SW480 (cell line): ENCODE measurements at places on chromosomes 5 and 9.

GRCh38 chr9:20209391-20210340 lies 412.6 kb downstream of the MLLT3 start:
- DNase-seq: no peak

DNA sequence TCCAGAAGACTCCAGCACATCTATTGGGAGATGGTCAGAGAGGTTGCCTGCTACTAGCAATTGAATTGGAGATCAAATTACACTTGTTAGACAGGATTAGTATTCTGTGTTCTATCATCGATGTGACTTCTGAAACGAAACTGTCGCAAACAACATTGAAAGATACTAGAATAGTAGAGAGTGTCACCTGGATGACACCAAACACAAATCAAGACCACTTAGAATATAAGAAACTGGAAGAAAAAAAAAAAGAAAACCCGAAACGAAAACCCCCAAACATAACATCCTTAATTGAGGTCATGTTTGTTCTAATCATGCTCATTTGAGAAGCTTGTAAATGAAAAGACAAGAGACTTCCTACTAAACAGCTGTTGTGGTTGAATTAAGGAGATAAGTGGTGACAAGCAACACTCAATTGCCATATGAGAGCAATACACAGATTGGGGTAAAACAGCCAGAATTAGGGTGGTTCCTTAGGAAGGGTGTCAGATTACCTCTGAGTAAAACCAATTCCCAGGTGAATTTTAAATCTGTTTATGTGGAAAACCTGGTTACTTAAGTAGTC lies 97.6 kb downstream of the BASP1 start:
- no peak for DNase-seq

- DNase-seq: no peak
Observed at GRCh38 chr9:109639674-109640579, 140.1 kb upstream of the PALM2AKAP2 start.

GRCh38 chr9:78316166-78316892 lies 19.4 kb downstream of the PSAT1 start:
- no peak for DNase-seq

DNA sequence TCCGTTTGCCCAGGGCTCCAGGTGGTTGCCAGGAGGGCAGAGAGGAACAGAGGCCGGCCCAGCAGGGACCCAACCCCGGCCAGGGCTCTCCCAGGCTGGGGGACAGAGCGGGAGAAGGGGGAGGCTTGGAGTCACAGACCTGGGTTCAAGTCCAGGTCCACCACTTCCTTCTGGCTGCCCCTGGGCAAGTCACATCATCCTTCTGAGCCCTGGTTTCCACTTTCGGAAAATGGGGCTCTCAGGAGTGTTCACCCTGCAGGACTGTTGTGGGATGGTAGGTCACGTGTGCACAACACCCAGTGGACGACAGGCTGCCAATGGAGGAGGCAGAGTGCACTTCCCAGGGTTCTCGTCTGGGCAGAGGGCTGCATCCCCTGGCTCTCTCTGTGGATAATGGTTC lies 245.4 kb downstream of the PBX3 start:
- no peak for DNase-seq

GRCh38 chr5:137696481-137696880 lies 39.4 kb downstream of the KLHL3 start:
- no peak for DNase-seq

- DNase-seq: no peak
Observed at GRCh38 chr9:126510564-126510963, 103.2 kb upstream of the LMX1B start.

- no peak for DNase-seq
Observed at GRCh38 chr9:82320566-82320965, 332.0 kb downstream of the SPATA31D1 start.

GRCh38 chr5:103389357-103389756 lies 130.8 kb downstream of the MACIR start:
- no peak for DNase-seq

DNA sequence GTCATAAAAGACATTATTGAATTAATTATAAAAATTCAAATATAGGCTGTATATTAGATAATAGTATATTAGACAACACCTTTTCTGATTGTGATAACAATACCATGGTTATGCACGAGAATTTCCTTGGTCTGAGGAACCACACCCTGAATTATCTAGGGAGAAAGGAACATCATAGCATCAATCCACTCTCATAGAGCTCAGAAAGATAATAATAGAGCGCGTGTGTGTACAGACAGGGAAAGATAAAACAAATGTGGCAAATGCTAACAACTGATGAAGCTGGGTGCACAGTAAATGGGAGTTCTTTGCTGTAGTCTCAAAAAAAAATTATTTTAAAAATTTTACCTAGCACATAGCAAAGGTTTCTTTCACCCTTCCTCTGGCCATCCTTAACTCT lies 143.5 kb downstream of the CDK5RAP2 start:
- DNase-seq: no peak

GRCh38 chr9:35781066-35781465 lies 10.3 kb upstream of the NPR2 start:
- DNase-seq: no peak

DNA sequence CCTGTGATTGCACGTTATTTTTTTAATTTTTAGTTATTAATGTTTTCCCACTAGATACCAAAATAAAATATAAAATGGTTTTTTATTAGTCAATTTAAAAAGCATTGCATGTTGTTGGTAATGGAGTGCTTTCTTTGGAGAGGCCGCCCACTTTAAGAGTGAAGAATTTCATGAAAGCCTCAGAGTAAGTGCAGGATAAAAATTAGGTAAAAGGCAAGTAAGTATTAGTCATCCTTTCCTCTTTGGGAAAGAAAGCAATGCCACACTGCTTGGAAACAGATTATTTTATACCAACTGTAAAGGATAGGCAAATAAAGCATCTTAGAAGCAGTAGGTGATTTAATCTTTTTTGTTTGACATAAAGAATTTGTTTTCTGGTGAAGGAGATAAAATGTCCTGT lies 62.9 kb downstream of the HSD17B4 start:
- no peak for DNase-seq

DNA sequence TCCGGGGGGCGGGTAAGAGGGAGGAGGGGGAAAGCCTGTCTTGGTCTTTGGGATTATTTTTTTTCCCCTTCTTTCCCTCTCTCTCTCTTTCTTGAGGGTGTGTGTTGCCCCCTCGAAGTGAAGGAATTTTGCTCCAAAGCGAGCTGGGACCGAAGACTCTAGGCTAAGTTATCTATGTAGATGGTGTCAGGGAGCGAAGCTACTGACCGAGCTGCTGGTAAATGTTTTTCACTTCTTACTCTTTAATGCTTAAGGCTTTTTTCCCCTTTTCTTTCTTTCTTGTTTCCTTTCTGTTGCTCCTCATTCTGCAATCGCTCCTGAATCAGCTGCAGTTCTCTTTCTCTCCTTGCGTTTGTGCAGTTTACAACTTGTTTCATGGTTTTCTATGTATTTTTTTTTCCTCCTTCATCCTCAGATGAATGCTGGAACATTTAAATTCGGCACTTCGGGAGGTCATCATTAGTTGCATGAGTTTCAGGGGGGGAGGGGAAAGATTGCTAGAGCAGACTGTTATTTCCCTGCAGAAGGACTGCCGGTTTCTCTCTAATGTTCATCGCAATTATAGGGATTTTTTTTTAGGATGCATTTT lies 1312.0 kb upstream of the WWC1 start:
- DNase-seq: no peak

GRCh38 chr5:88682131-88682530 lies 200.9 kb downstream of the MEF2C start:
- DNase-seq: no peak

DNA sequence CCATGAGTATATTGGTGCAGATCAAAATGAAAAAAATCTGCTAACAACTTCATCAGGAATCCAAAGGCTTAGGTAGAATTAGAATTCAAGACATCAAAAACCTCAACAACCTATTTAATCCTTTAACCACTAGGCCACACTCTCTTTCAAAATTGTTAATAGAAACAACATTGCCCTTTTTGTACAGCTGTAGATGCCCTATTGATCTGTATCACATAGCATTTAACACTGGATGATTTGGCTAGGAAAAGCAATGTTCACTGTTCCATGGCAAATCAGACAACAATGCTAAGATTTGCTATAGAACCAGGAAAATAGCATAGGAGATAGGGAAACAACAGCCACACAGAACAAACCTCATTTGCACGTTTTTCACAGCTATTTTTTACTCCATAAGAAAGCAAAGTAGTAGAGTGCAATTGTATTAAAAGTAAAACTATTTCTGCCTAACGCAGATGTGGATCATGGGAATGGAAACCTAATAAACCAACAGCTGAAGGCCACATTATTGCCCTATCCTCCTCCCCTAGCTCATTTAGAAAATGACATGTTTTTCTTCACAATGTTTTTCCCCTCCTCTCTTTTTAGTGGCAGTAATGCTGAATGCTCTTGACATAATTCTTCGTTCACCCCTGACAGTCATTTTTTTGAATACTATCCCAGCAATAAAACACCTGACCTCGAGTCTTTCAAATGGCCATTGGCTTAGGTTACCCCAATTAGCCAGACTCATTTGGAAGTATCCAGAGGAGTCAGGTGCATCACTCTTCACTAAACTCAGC lies 373.0 kb upstream of the CCNH start:
- DNase-seq: no peak

DNA sequence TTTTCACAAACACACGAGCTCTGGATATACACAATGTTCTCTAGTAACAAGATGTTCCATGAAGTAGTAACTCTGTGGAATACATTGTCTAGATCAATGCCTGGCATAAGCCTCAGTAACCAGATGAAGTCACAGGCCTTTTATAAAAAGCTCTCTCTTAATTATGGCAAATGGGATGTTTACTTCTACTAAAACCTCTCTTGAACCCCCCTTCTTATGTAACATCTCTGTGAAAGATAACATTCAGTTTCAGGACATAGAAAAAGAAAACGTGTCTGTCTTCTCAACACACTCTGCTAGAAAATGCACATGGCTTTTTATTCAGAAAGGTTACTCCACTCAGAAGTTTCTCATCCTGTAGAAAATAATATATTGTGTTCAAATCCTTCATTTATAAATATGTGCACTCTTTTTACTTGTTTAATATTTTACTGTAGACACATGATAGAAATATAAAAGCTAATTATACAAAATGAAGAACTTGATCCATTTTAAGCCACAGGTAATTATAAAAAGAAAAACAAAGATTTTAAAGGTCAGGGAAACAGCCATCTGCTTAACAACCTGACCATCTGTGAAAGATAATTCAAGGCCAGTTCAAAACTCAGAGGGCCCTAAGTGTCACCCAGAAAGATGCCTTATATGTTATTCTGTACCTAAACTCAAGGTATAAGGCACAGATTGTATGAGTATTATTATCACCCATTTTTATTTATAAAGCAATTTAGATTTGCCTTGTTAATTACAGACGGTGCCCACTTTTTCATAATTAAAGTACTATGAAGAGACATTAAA lies 812.0 kb downstream of the CDH18 start:
- DNase-seq: no peak

GRCh38 chr5:22908129-22908528 lies 55.0 kb upstream of the CDH12 start:
- no peak for DNase-seq

DNA sequence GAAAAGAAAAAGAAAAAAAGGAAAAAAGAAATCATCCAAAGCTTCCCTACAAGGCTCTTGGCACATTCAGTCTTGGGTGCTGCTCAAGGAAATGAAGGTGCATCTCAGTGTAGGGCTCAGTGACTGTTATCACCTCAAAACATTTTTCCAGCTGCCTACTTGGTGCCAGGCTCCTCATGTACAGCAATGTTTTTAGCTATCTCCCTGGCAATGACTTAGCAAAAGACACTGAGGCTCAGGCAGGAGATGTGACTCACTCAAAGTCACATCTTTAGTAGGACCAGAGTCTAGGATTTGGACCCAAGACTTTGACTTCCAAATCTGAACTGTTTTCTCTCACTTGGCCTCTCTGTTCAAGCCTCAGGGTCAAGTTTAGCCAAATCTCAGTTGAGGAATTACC lies 264.2 kb downstream of the CRB2 start:
- DNase-seq: no peak

- no peak for DNase-seq
Observed at GRCh38 chr5:141430332-141431113, at the start of gene PCDHGA12. Gene PCDHGA12, plus strand, starts transcription at chr5:141430507. Its CDS starts 253 bp downstream, at chr5:141430760.

DNA sequence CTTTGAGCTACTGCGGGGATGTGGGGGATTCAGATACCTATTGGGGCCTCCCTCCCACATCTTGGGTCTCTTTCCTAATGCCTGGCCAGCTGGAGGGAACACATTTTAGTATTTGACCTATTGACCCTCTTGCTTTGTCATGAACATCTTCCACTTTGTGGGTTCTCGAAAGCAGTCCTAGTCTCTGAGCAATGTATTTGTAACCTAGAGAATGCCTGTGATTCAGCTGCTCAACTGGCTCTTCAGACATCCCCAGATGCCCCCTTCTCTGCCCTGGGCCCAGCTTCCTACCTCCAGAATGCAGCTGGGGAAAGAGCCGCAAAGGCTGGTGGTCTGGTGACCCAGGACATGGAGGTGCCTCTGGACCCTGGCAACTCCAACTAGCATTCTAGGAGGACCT lies 32.2 kb downstream of the APTX start:
- no peak for DNase-seq

- DNase-seq: peak; percentile 33
Observed at GRCh38 chr9:125663127-125663526, 43.9 kb downstream of the MAPKAP1 start.

DNA sequence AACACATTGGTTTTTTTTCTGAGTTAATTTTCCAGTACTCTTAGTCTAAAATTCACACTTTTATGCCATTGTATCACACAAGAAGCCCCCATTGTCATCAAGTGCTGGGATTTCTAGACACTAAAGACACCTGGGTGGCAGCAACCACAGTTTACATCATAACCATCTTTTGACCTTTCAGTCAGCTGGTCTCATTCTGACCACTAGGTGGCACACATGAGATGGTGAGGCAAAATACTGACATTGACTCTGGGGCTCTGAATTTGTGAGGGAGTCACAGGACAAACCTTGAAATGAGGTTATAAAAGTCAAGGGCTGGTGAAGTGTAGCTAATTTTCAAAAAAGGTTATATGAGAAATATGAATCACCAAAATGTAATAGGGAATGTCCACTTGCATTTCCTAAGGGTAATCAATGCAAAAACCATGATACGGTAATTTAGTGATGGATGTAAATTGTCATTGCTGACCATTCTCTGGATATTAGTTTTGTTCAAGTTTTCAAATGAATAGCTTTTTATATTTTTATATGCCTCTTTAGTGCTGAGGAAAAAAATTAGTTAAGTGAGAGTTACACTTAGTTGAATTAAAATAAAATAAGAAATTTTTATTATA lies 229.4 kb downstream of the DMAC1 start:
- DNase-seq: peak; percentile 24

- no peak for DNase-seq
Observed at GRCh38 chr5:81642210-81642609, 108.7 kb downstream of the SSBP2 start.

GRCh38 chr9:12539580-12539975 lies 153.6 kb upstream of the TYRP1 start:
- no peak for DNase-seq

DNA sequence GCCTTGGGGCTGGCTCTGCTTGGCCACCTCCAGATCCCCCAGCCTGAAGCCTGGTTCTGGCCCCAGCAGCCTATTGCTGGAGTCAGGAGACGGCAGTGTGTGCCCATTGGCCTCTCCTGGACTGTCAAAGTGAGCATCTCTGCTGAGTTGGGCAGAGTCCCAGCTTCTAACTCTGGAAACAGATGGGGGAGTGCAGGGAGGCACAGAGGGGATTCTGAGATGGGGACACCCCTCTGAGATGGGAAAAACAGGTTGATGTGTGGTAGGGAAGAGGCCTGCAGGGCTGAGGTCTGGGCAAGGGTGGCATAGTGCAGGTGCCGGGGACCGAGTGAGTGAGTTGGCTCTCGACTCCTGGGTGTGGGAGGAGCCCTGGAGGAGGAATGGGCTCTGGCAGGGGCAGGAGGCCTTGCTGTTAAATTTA lies 27.5 kb downstream of the PHF2 start:
- DNase-seq: no peak
